ENCODE measurements at places on chromosomes 5 and 9. TPM values are rescaled to one million over a fixed set of nuclear protein-coding genes. Genes with fewer than 3 reads are reported as not detected.

The RASGRF2 gene
- 0.37 TPM for total RNA-seq

The ST6GALNAC6 gene
- total RNA-seq = 41.8 TPM

The UGT3A2 gene
- total RNA-seq = not detected

The PCDHA1 gene
- total RNA-seq = not detected

The RELL2 gene
- 3.3 TPM for total RNA-seq

The TMC1 gene
- 0.37 TPM for total RNA-seq

The FOXD4L4 gene
- total RNA-seq = not detected

The ZNF782 gene
- total RNA-seq = 4.0 TPM

The GPSM1 gene
- 34.2 TPM for total RNA-seq

The RHOBTB3 gene
- 71.9 TPM for total RNA-seq

The CDH9 gene
- not detected for total RNA-seq

The PRDM12 gene
- not detected for total RNA-seq

The KCNV2 gene
- not detected for total RNA-seq

The NDUFS6 gene
- total RNA-seq = 29.3 TPM

The DHFR gene
- total RNA-seq = 44.6 TPM

The SMIM3 gene
- 101 TPM for total RNA-seq
